GM06990 (cell line): ENCODE measurements at places on chromosomes 16 and 17.

- no peak for DNase-seq
Measured at GRCh38 chr16:22347100-22347820, 27.2 kb downstream of the CDR2 start.

DNA sequence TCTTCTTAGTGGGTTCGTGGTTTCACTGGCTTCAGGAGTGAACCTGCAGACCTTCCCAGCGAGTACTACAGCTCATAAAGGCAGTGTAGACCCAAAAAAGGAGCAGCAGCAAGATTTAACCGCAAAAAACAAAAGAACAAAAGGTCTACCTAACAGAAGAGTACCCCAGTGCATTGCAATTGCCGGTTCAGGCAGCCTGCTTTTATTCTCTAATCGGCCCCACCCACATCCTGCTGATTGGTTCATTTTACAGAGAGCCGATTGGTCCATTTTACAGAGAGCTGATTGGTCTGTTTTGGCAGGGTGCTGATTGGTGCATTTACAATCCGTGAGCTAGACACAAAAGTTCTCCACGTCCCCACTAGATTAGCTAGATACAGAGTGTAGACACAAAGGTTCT, 2.0 kb upstream of the ARRB2 start:
- DNase-seq = no peak

GRCh38 chr17:35890774-35891155, 10.6 kb upstream of the CCL5 start:
- no peak for DNase-seq

DNA sequence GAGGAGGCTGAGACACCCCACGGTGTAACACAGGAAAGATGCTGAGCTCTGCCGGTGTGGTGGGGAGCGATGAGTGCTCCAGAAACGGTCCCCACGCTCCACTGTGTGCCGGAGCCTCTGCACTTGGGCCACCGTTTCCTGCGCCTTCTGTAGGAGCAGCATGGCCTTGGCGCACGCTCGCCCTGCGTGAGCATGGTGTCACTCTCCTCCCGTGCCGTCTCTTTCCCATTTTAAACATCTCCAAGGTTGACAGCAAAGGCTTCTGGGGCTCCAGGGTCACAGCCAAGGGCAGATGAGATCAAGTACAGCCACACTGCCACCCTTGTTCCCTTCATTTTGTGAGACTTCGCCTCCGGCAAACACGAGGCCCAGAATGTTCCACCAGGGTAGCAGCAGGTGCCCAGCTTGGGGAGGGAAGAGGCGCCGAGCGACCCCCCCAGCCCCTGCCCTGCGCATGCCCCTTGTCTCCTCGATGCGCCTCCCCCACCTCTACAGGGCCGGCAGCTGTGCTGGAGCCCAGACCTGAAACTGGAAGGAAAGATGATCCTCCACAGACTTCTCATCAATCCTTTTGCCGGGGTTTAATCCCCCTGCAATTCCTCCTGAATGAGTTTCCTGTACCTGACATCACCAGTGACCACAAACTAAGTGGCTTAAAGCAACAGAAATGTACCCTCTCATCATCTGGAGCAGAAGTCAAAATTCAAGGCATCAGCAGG, 19.9 kb upstream of the OSGIN1 start:
- no peak for DNase-seq

- DNase-seq = no peak
Measured at GRCh38 chr17:48751172-48751571, 22.6 kb upstream of the HOXB13 start.

DNA sequence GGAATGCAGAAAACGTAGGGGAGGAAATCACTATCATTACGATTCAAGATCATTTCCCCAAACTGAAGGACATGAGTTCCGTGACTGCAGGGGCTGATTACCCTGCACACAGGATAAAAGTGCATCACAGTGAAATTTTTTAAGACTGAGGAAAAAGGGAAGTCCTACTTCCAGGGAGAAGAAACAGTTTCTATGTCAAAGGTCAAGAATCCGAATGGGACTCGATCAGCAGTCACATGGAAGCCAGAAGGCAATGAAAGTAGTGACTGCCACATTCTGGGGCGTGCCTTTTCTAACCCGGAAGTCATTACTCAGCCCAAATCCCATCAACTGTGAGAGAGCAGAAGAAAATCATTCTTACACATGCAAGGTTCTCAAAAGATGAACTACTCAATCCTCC, 12.1 kb downstream of the ZZEF1 start:
- DNase-seq = no peak
